Activated T-helper 9 cell treated with anti-CD3 and anti-CD28 coated beads, Interleukin-2, amount 50 U/mL, for 16 hours (primary cell): ENCODE measurements at places on chromosomes 6 and 20.

- DNase-seq, result no peak
Observed at GRCh38 chr20:44361021-44361420, 5.5 kb downstream of the HNF4A start.

DNA sequence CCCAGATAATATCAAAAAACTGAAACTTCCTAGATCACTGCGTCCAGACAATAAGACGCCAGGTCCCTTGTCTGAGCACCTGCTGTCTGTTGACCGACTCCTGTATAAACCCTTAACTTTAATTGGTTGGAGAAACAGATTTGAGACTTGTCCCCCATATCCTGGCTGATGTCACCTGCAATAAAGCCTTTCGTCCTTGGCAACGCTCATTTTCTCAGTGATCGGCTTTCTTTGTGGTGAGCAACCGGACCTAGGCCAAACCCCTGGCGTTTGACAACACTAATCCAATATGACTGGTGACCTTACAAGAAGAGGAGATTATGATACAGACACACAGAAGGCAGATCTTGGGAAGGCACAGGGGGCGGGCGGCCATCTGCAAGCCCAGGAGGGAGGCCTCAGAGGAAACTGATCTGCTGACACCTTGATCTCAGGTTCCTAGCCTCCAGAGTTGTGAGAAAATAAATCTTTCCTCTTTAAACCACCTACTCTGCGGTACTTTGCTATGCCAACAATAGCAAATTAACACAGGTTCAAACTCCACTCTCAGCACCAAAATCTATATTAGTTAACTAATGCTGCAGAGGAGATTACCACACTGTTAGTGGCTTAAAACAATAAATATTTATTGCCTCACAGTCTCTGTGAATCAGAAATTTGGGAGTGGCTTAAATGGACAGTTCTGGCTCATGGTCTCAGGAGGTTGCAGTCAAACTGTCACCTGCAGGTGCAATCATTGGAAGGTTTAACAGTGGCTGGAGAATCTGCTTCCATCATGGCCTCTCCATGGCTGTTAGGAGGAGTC lies 178.7 kb downstream of the OTOR start:
- no peak for DNase-seq

- DNase-seq, result no peak
Observed at GRCh38 chr6:74690365-74690764, 515.5 kb downstream of the COL12A1 start.

DNA sequence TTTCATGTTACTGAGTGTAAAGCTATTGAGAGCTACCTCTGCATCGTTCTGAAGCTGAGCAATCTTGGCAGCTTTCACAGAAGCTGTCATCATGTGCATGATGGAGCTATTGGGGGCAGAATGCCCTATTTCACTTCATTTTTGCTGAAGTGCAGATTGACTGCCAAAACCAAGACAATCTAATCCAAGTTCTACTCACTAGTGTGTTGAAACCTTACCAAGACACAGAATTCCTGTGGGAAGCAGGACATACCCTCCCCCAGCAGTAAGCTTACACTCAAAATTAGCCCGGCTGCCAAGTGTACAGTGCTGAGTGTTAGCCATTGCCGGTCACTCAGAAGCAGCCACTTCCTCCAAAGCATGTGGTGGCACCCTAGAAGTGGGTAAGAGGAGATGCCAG lies 177.3 kb upstream of the TENT5A start:
- no peak for DNase-seq

- no peak for DNase-seq
Observed at GRCh38 chr6:111565326-111566221, 40.1 kb downstream of the TRAF3IP2 start.

GRCh38 chr6:136118787-136119186 lies 131.3 kb downstream of the MTFR2 start:
- no peak for DNase-seq

DNA sequence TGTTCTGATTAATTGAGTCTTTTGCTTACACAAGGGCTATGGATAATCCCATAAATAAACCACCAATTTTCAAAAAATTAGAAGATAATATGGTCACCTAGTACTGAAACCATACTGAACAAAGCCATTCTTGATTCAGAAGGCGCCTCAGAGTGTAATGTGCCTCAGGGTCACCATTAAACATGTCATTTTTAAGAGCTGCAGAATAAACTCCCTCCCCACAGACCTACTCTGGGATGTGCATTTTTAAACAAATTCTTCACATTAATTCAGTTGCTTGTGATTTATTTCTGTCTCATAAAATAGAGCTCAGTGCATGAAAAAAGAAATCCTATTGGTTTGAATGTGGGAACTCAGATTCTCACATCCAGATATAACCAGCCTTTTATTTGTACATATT lies 202.1 kb upstream of the HEY2 start:
- no peak for DNase-seq

GRCh38 chr6:22249711-22250350 lies 47.0 kb downstream of the PRL start:
- DNase-seq, result no peak

- DNase-seq, result no peak
Observed at GRCh38 chr6:153401751-153402150, 270.7 kb upstream of the RGS17 start.

DNA sequence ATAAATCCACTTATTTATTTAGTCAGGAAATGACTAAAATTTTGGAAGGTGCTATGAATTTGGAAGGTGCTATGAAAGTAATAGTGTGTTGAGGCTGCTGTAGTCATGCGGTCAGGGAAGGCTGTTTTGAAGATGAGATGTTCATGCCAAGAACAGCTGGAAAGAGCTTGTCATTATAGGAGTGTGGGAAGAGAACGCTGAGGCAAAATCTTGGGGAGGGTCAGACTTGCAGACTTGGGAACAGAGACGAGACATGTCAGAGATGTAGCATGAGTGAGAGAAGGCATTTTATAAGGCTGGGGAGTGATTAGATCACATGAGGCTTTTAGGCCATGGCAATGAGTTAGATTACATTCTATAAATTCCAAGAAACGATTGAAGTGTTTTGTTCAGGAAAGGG lies 124.0 kb upstream of the B3GAT2 start:
- no peak for DNase-seq

DNA sequence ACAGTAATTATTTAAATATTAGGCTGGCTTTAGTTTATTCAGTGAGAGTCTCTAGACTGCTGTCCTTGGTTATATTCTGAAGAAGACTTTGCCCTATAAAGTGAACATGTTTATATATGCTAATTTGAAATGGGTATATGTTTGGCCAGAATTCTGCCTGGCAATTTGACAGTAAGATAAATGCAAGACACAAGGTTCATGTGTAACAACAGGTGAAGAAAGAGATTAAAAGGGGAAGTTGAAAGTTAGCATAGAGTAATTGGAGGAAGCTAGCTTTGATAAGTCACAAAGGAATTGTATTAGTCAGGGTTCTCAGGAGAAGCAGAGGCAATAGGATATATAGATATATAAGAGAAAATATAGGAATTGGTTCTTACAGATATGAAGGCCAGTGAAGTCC lies 191.4 kb downstream of the CENPW start:
- DNase-seq, result no peak

DNA sequence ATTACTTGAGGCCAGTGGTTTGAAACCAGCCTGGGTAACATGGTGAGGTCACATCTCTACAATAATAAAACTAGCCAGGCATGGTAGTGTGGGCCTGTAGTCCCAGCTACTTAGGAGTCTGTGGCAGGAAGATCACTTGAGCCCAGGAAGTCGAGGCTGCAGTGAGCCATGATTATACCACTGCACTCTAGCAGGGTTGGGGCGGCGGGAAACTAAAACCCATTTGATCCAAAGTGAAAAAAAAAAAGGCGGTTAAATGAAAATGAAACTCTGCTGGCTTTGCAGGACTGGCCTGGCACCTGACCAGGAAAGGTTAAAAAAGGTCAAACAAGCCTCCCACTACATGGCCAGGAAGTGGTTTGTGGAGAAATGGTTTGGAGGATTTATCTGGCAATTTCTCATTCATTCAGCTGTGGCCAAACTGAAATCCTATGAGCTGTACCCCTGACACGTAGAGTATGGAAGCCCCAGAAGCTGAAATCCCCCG lies 36.6 kb downstream of the MTRES1 start:
- no peak for DNase-seq

DNA sequence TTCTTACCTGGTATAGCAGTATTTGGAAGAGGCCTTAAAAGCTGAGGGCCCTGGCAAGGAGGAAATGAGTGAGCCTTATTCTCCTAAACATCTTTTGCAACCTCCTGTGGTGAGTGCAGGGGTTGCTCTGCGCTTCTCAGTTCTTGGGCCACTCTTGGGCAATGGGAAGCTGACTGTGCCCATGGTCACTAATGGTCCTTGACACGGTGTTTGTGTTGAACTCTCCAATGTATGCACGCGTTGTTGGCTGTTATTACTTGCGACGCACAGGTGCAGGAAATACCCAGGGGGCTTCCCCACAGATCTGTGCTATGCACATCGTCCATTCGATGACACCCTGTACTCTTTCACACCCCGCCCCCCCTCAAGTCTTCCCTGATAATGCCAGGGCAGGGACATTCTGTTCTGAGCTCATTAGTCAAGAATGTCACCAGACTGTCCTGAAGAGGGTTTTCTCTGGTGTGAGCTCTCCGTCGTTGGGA lies 79.7 kb downstream of the EDN1 start:
- DNase-seq, result no peak

GRCh38 chr6:100856146-100856545 lies 25.0 kb downstream of the ASCC3 start:
- no peak for DNase-seq

- DNase-seq, result no peak
Observed at GRCh38 chr6:105522626-105523322, 119.9 kb upstream of the PREP start.

DNA sequence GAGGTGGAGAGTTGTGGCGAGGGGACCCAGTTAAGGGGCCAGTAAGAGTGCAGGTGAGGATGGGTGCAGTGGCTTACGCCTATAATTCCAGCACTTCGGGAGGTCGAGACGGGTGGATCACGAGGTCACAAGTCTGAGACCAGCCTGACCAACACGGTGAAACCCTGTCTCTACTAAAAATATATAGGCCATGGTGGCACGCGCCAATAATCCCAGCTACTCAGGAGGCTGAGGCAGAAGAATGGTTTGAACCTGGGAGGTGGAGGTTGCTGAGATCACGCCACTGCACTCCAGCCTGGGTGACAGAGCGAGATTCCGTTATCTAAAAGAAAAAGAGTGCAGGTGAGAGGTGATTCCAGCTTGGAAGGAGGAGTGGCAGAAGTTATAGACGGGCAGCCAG lies 28.0 kb downstream of the PPP1R3G start:
- DNase-seq, result no peak

- no peak for DNase-seq
Observed at GRCh38 chr6:2805031-2805430, 36.6 kb downstream of the SERPINB1 start.

DNA sequence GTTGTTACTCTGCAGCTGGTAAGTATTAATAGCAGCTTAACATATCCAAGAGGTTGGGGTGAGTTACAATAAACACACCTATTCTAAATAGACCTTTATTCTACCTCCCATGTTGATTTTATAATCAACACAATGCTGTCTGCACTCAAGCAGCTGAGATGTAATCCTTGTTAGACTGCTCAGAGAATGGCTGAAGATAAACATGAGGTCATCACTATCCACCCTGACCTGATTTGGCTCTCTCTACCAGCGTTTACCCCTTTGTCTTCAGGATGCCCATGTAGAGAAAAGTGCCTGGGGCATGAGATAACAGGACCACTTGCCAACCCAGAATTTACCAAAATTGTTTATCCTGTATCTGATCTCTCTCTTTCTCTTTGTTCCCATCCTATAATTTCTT lies 220.7 kb upstream of the DEFB112 start:
- DNase-seq, result no peak

DNA sequence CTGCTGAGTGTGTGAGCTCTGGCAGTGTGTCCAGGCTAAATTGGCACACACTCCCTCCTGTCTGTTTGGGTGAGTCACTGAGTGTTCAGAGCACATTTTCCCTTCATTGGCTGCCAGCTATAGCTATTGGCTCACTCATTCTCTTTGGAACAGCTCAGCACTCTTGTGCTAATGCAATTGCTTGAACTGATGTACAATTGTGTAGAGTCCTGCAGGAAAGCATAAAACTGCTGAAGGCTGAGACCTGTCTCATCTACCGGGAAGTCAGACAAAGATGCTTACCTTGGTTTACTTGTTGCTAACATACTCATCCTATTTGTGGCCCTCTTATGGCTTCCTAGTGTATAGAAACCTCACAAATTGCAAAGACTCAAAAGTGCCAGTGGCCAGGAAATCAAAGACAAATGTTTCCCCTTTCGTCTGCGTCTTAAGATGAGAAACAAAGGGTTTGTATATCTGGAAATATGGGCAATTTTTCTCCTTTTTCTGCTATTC lies 351.0 kb downstream of the BCKDHB start:
- no peak for DNase-seq

- DNase-seq, result no peak
Observed at GRCh38 chr6:43757966-43758616, 11.9 kb upstream of the VEGFA start.

- peak; percentile 24 for DNase-seq
Observed at GRCh38 chr20:58852543-58853271, at the start of gene GNAS. Gene GNAS (plus strand): TSS chr20:58852716.

GRCh38 chr6:43181621-43181941 lies 415 bp upstream of the CUL9 start:
- DNase-seq, result no peak

DNA sequence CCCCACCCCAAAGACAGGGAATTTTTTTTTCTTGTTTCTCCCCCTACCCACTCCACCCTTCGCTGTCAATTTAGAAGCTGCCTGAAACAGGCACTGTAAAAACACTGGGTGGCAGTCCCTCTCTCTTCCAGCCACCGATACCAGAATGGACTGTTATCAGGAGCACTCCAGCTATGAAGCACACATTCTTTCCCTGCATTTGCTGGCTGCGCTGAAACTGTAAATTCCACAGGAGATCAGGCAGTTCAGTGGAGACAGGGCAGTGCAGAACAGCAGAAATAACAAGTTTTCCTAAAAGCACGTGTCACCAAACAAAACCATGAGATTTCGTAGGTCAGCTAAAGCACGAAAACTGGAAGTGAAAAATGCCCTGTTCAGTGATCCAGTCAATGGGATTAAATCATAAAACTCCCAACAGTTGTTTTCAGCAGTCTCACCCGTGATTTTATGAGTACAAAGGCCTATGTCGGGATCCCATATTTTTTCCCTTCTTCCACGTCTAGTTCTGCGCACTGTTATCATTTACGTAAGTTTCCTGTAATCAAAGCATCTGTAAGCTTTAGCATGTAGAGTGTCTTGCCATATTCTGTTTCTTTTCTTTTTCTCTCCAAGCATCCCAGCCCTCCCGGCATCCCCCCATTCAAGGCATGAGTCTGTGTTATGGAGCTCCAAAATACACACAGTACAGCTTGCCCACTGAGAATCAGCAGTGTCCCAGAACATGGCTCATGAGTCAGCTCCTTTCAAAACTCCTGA lies 359.9 kb upstream of the EPHA7 start:
- DNase-seq, result no peak

GRCh38 chr6:170063851-170064602 lies 226.9 kb downstream of the DLL1 start:
- DNase-seq, result no peak

DNA sequence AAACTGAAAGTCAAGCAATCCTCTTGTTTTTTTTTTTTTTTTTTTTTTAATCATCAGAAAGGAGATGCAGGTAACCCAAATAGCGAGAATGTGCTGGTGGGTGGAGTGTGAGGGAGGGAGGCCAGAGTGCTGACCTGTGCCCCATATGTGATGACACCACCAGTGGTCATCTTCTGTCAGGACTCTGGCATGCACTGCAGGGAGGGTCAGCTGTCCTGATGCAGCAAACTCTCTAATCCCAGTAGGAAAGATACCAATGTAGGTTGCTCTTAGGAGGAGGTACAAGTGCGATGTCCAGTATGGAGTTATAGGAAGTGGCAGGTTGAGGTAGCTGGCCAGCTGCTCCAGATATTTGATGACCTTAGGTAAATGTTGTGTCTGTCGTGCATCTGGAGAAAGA lies 2.8 kb upstream of the CST4 start:
- DNase-seq, result no peak
